ENCODE measurements at places on chromosomes 6 and 20.
A peak's percentile ranks its signal among the peaks of the same experiment; 100 is the strongest.

GRCh38 chr6:49639177-49639817, 2.7 kb upstream of the RHAG start:
- DNase-seq = no peak

GRCh38 chr20:39752262-39752876, 790.2 kb downstream of the DHX35 start:
- DNase-seq = no peak

- DNase-seq = no peak
Observed at GRCh38 chr6:136426627-136427377, 123.4 kb downstream of the MAP7 start.

GRCh38 chr6:71083308-71083820, 126.5 kb upstream of the B3GAT2 start:
- DNase-seq = no peak

DNA sequence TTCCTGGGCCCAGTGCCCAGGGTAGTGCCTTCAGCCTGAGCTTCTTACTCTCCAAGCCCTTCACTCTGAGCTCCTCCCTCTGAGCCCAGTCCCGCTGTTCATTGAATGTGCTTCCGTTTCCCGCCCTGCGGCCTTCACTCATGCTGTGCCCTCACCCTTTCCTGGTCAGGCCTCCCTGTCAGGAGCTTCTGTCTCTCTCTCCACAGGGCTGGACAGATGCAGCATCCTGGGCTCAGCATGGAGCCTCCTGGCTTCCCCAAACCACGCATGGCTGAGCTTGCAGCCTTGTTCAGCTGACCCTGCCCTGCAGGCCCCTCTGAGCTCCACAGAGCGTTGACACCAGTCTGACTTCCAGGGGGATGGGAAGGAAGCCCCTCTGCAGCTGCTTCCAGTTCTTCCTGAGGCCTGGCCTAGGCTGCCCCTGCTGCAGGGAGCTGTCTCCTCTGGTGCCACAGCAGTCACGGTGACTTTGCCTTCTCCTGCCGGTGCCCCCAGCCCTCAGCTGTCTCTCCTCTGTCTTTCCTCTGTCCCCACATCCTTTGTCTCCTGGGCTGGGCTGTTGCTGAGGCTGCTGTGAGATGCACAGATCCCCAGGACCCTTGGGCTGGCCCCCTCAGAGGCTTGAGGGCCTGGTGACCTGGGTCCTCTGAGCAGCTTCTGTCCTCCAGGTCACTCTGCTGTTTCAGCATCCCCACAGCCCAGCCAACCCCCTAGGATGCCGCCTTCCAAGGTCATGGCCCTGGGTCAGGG, 7.9 kb upstream of the MYT1 start:
- DNase-seq = peak; percentile 87

- DNase-seq = no peak
Observed at GRCh38 chr6:41704656-41705310, 30.6 kb downstream of the TFEB start.

- DNase-seq = no peak
Observed at GRCh38 chr20:39188266-39188765, 226.2 kb downstream of the DHX35 start.

DNA sequence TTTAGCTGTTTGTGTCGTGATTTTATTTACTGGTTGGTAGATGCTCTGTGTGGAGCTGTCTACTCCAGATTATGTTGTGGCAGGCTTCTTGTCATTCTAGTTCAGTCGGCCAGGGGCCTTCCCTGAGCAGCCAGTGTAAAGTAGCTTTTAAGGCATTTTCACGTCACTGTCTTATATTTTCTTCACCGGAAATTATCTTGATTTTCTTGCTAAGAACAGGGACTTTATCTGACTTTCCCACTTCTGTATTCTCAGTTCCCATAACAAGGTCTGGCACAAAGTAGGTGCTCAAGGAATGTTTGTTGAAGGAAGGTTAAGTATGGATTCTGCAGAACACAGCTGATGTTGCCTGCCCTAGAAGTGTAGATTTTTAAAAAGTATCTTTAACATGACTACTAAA, 868 bp downstream of the LTV1 start:
- DNase-seq = no peak

GRCh38 chr20:62829231-62830230, 12.7 kb downstream of the COL9A3 start:
- DNase-seq = no peak

DNA sequence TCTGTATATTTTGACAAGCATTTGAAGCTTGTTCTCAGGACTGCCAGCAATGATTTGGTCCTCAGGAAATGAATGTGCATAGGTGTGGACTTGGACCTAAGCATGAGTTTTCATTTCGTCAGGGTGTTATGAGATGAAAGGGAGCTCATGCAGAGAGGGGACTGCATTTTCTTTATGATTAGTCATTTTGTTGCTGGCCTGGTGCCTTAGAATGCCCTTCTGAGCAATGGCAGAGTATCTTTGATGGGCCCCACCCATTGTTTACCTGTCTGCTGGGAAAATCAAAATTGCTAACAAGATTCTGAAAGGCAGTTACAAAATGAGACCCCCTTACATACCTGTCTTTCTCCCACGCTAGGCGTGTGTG, 51.5 kb upstream of the MTHFD1L start:
- DNase-seq = no peak

DNA sequence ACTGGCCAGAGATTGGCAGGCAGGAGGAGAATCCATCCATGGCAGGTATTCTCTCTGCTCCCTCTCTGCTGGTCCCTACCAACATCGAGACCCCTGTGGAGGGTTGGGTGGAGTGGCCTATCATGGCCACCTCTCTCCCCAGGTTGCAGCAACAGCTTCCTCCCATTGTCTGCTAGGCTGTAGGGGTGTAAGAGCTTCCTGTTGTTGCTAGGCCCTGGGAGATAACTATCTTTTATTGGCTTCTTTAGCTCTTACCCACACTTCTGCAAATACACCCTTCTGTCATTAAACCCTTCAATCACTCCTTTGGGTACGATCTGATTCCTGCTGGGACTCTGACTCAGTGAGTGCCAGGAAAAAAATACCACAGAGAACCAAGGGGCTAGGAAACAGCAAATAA, 66.6 kb upstream of the FAM184A start:
- DNase-seq = no peak

DNA sequence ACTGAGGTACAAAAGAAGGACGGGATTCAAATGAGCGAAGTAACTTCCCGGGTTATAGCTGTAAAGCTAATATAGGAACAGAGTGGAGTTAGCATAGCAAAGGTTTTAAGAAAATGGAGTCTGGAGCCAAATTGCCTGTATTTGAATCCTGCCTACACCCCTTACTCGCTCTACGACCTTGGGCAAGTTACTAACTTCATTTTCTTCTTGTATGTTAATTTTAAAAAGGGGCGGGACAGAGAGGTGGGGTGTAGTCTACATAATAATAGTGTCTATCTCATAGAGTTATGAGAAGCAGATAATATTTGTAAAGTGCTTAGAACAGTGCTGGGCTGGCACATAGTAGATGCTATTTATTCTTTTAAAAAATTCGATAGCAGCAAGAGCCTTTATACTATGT, 705 bp downstream of the ZSCAN23 start:
- no peak for DNase-seq

GRCh38 chr20:62700261-62700930, 8.2 kb upstream of the NTSR1 start:
- no peak for DNase-seq

GRCh38 chr6:72386324-72386723, 235.5 kb upstream of the KCNQ5 start:
- no peak for DNase-seq

GRCh38 chr6:154591234-154591633, 80.7 kb upstream of the CNKSR3 start:
- DNase-seq = no peak

- no peak for DNase-seq
Observed at GRCh38 chr6:101845621-101846020, 452.1 kb downstream of the GRIK2 start.

- DNase-seq = peak; percentile 57
Observed at GRCh38 chr20:36572701-36573102, 695 bp upstream of the TGIF2 start.

- DNase-seq = no peak
Observed at GRCh38 chr6:112415366-112415765, 68.2 kb downstream of the RFPL4B start.

DNA sequence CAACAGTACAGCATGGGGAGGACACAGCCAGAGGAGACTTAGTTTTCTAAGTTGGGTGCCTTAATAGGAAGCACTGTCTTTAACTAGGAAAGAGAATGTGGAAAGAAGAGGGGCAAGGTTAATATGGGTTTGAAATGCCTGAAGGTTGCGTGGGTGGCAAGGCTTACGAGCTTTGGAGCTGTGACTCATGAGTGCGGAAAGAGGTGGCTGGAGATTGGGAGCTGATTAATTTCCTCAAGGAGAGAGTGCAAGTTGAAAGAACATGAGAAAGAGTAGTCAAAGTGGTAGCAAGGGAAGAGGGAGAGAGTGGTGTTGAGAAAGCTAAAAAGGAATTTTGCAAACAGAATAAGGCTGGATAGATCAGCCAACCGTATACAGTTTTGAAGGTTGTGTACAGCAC, 315.1 kb upstream of the PRND start:
- DNase-seq = no peak

DNA sequence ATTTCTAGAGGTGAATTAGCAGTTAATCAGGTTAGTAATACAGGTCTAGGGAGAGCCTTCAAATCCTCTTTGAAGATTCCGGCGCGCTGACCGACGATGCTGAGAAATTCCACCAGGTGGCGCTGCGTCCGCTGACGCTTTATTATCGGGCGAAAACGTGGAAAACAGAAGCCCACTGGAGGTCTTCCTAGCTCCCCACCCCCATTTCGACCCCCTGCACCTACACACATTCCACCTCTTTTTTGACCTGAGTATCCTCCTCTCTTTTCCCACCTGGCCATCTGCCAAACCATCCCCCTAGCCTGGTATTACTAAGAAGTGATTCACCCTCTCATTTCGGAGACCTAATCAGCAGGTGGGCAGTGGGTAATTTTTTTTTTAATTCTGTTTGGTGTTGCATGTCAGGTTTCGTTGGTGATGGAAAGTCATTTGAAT, 65.4 kb upstream of the RIN2 start:
- DNase-seq = peak; percentile 14

- no peak for DNase-seq
Observed at GRCh38 chr6:95572098-95572497, 5.2 kb upstream of the MANEA start.

DNA sequence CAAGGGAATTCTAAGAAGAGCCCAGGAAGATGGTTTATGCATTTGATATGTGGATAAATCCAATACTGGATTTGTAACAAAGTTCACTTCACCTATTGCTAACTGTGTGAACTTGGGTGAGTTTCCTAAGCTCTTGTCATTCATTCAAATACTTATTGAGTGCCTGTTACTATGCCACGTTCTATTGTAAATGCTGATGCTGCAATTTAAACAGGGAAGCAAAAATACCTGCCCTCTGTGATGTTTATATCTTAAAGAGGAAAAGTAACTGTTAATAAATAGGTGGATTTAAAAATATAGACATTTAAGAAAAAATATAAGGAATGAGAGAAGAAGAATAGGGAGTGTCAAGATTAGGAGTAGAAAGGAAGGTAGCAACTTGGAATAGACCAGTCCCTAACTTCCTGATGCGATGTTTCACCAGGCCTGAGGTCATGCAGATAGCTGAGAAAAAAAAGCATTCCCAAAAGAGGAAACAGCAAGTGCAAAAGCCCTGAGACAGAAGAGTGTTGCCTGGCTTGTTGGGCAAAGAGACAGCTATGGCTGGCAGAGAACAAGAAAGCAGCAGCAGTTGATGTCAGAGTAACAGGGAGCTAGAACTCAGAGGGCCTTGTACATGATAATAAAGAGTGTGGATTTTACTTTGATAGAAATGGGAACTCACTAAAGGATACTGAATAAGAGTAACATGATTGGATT, 54.3 kb upstream of the TCF21 start:
- DNase-seq = no peak

GRCh38 chr6:106973018-106973835, 1.3 kb downstream of the CD24 start:
- peak; percentile 48 for DNase-seq

DNA sequence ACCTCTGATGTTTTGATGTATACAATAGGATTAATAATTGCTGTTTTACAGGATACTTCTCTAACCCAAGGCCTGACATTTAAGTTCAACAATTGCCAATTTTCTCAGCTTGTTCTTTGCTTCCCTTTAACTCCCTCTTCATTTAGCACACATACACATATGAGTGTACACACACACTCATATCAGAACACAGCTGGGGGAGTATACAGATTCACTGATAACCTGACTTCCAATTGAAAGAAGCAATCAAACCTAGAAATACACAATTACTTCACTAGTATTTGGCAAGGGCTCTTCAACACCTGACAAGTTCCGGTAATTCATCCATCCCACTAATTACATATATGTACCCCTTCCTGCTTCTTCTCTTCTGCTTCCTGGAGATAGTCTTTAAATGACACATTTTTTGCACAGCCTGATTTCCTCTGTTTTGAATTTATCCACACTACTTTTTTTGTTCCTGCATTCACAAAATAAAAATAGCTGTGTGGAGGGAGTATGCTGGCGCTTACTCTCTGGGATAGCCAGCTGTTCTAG, 11.2 kb downstream of the UST start:
- DNase-seq = no peak

- no peak for DNase-seq
Observed at GRCh38 chr6:17446713-17447112, 53.3 kb downstream of the CAP2 start.

GRCh38 chr6:35058865-35059522, 82.1 kb downstream of the TCP11 start:
- no peak for DNase-seq

- no peak for DNase-seq
Observed at GRCh38 chr6:3466488-3467219, 9.8 kb upstream of the SLC22A23 start.

DNA sequence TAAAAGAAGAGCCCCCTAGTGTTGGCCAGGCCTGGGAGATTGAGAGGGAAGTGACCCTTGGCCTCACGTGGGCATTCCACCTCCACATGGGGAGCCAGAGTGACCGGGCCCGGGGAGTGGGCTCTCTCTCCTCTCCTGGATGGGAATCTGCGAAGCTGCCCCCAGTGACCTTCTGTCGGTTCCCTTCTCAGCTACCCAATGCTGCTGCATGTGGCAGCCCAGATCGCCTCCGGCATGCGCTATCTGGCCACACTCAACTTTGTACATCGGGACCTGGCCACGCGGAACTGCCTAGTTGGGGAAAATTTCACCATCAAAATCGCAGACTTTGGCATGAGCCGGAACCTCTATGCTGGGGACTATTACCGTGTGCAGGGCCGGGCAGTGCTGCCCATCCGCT, 10.1 kb upstream of the GTF2H4 start:
- no peak for DNase-seq

DNA sequence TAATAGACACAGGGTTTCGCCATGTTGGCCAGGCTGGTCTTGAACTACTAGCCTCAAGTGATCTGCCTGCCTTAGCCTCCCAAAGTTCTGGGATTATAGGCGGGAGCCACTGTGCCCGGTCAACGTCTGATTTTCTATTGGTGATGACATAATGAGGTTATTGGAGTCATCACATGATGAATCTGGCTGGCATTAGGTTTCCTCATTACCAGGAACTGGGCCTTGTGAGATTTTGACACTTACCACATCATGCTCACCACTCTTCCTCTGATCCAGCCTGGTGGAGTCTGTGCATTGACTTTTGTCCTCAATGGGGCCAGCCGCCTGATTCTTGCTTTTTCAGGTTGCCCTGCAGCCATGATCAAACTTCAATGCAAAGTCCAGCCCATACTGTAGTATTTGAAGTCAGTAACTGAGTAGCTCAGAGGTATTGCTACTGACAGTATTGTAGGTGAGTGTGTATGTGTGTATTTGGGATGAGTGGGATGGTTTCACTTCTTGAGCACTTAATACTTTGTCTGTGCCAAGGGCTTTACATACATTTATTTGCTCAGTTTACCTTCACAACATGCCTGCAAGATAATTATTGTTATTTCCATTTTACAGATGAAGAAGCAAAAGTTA, 16.0 kb downstream of the ANKS1A start:
- DNase-seq = peak; percentile 28

Measured in SK-N-DZ (cell line).